OCI-LY7 (cell line): ENCODE measurements at places on chromosomes 1 and 21.

DNA sequence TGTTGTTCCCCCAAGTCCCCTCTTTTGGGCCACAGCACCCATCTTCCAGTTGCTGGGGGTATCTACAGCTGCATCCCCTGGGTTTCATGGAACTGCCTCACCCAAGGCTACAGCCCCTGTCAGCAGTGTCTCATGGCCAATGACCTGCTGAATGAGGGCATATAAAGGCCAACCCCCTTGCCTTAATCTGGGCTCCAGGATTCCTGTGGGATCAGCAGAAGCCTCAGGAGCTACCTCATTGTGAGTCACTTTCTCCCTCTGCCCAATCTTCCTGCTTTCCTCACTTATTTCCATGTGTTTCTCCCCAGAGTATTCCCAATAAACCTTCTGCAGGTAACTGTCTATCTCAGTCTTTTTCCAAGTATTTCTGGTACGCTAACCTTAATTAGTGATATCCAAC lies 37.3 kb upstream of the SYT14 start:
- no peak for DNase-seq

GRCh38 chr1:26743426-26744059 lies 44.2 kb upstream of the PIGV start:
- DNase-seq = no peak

DNA sequence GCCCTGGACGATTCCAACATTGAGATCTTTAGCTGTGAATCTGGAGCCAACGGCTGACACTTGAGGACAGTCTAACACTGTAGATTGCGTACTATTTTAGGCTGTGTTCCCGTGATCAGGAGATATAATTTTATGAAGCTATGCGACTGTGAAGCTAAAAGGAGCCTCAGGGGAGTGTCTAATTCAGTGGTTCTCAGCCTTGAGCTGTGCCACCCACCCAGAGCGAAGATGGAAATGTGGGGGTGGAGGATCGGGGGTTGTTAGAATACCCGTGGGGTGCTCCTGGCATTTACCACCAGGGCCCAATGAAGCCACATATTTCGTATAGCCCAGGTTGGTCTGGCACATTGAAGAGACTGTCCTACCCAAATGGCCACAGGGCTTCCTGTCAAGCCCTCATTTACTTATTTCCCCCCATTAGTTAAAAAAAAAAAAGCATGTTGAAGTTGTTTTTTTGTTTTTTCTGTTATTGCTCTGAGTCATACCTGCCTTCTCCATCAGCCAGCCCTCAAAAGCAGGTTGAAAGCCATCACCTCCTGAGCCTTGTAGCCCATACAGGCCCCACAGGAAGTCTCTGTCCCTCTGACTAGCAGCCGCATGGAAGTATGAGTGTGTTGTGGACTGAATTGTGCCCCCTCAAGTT lies 141.7 kb downstream of the GALNT2 start:
- no peak for DNase-seq

DNA sequence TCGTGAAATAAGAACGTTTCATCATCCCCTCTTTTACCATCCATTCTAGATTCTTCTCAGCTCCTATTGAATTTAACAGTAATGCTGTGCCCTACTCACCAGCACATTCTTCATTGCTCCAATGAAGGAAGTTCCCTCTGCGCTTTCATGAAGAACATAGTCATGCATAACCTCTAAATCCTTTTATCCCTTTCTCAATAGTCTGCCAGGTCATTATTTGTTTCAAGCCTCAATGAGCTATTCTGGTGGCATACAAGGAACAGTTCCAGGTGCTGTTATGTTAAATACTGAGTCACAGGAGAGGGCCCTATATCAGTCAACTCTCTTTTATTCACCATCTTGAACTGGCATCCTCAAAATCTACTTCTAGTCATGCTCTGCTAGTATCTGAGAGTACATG lies 381.0 kb downstream of the GPATCH2 start:
- no peak for DNase-seq

- DNase-seq = no peak
These were observed 14.6 kb upstream of the ADAR start for GRCh38 chr1:154622503-154623039.

- DNase-seq = no peak
These were observed 40.2 kb upstream of the EPS8L3 start for GRCh38 chr1:109803901-109804331.

DNA sequence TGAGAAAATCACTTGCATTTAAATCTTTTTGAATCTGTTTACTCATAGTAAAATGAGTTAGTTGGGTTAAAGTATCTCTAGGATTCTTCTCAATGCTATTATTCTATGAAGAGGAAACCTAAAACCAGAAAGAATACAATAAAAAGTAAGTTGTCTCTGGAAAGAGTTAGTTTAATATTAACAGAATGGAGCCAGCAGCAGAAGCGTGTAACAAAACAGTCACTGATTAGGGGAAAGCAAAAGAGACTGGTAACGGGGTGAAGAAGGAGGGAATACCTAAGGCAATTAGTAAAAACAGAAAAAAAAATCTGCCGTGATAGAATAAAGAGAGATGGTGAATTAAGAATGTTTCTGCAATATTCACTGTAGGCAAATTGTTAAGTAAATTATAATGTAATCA lies 60.0 kb downstream of the NRDC start:
- DNase-seq = no peak

- DNase-seq = peak; percentile 68
These were observed 6.3 kb downstream of the HAPLN2 start for GRCh38 chr1:156625436-156626078.

- no peak for DNase-seq
These were observed 182.7 kb downstream of the HMCN1 start for GRCh38 chr1:185916861-185917260.

- no peak for DNase-seq
These were observed 8.5 kb upstream of the S100B start for GRCh38 chr21:46613391-46613790.

GRCh38 chr1:44786841-44787426 lies 1.0 kb downstream of the BEST4 start:
- DNase-seq = no peak

DNA sequence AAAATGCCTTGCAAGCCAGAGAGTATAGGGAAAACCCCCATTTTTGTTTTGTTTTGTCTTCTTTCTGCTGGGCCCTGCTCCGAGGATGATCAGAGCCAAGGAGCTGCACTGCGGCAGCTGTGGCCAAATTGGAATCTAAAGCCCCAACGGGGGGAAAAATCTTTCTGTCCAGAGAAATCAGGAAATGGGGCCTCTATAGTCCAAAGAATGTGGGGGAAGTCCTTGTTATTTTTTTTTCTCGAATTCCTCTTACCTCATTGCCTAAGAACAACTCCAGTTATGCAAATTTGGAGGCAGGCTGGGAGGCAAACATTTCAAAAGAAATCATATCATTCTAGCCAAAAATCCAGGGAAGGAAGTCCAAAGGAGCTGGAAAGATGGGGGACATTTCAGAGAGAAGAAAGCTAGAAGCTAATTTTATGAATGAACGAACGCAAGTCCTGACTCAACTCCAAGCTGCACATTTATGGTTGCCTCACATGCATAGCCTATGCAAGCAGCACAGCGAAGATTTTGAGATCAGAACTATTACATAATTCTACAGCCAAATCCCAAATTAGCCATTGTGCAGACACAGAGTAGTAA lies 263.2 kb downstream of the KCTD3 start:
- DNase-seq = no peak

DNA sequence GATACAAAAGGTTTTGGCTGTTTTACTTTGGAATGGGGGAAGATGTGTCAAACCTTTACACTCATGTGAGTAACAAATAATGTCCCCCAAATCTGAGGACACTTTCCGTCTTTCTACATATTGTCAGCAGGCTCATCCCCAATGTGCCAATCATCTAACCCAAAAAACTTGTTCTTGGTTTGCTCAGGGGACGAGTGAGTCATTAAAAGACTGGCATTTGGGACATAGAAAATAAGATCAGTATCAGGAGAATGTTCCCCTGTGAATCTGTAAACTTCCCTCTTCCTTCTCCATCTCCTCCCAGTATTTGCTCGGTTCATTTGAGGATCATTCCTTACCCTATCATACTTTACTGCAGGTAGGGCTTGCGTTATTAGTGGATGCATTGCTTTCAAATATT lies 194.1 kb upstream of the RUNX1 start:
- DNase-seq = no peak

DNA sequence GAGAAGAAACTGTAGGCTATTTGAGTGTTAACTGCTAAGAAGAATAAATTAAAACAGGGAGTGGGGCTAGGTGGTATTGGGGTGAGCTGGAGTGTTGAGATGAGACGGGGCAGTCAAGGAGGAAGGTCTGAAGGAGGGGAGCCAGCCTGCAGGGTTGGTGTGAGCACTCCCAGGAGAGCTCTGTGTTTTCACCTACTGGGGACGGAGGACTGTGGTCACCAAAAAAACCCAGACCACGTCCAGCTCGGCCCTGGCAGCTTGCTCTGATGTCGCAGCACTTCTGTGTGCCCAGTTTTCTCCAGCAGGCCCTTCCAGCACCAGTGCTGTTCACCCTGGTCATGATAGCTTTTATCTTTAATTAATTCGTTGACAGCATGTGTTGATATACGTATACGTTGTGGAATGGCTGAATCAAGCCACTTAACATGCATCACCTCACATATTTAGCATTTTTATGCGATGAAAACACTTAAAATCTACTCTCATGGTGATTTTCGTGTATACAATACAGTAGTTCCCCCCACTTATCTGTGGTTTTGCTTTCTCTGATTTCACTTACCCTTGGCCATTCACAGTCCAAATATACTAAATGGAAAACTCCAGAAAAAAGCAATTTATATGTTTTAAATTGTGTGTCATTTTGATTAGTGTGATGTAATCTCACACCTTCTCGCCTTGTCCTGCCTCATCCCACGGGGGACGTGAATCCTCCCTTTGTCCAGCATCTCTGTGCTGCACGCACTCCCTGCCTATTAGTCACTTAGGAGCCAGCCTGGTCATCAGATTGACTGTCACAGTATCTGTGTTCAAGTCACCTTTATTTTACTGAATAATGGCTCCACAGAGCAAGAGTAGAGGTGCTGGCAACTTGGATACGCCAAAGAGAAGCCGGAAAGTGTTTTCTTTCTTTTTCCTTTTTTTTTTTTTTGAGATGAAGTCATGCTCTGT lies 12.3 kb downstream of the FAM3B start:
- DNase-seq = no peak

DNA sequence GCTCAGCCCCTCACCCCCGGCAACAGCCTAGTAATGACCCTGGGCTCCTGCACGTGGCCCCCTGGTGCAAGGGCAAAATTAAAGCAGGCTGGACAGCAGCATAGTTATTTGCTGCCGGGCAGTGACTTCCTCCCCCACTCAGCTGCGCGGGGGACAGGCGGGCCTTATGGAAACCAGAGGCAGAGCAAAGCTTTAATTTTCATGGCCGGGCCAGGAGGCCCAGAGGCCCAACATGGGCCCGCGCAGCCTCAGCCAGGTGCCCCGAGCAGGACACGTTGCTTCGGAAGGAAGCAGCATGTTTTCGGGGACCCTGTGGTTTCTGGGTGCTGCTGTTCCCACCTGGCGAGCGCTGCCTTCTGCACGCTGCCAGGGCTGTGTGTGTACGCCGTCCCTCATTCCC lies 89.9 kb upstream of the ARHGEF16 start:
- DNase-seq = no peak

GRCh38 chr1:48887796-48888195 lies 111.1 kb upstream of the BEND5 start:
- DNase-seq = no peak

DNA sequence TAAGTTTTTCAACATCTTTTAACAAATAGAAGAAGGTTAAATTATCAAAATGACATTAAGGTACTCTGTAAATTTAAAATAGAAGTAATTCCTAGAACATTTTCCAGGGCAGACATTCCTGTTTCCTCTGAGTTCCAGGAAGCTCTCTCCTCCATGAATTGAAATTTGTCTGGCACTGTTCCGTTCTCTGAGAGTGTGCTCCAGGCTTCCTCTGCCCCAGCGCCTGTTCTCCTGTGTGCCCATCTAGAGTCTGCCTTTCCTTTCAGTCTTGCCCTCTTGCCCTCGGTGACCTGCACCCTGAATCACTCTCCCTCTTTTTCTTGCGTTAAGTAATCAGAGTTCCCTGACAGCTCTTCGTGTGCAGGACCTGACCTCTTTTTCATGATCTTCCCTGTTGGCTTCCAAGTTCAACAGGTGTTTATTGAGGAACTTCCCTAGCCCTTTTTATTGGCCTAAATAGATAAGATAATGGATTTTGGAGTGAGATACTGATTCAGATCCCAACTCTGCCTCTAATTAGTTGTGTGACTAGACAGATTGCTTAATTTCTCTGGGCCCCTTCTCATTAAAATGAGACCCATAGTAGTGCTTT lies 77.1 kb downstream of the MTR start:
- DNase-seq = no peak

DNA sequence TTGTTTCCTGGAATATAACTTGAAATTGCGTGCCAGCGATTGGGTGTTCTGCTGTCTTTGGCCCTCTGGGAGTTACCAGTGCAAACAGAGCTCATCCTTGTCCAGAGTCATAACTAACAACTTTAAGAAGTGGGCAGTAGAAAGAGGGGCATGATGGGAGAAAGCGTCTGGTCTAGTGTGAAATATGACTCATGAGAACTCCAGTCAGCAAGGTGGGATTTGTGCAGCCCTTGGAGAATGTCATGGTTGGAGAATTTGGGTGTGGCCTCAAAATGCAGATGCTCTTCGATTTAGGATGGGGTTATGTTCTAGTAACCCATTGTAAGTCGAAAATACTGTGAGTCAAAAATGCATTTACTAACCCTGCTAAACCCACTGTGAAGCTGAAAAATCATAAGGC lies 12.9 kb downstream of the ATP1B1 start:
- DNase-seq = no peak

GRCh38 chr21:42220138-42220701 lies 1.3 kb downstream of the ABCG1 start:
- peak; percentile 89 for DNase-seq

DNA sequence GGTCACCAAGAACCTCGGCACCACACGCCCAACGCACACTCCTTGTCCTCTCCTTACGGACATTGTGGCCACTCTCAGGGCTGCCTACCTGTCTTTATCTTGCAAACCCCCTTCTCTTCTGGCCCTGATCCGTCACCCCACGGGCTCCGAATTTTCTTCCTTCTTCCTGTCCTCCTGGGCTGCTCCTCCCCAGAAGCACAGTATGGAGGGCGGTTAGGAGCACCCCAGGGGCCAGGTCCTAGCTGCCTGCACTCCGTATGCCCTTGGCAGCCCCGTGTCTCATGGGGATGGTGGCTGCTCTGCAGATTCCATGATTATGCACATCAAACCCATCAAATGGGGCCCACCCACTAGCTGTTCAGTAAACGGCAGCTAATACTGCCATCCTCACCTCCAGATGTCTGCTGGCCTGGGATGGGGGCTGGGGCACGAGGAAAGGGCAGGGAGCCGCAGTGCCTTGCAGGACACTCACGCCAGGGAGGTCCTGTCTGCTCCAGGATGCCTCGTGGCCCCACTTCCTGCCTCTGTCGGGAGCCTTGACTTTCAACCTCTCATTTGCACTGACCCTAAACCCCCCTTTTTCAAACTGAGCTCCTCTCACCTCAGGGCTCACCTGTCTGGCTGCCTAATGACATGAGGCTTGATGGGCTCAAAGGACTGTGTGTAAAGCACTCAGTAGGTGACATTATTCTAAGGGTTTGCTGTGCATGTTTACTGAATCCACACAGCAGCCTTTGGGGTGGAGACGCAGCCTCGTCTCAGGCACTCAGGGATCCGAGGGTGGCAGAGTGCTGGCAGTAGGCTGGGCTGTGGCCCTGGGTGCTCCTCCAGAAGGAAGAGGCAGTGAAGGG lies 4.4 kb downstream of the TTC34 start:
- DNase-seq = no peak
